ENCODE measurements at places on chromosomes 4 and X. TPM values are rescaled to one million over a fixed set of nuclear protein-coding genes. Genes with fewer than 3 reads are reported as not detected.

DNA sequence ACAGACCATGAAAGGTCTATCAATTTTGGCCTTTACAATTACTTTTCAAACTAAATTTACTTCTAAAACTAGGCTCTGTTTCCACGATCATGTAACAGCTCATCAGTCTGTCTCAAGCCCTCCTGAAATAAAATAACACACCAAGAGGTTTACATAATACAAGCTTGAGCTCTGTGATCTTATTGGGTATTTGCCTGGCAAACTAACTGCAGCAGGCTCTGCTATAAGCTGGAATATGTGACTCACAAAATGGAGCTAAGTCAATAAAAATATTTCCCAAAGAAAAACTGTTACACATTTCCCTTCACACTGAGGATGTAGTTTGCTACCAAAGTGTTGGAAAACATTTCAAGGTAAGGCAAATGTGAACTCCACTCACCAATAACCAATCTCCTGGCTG lies 94.7 kb upstream of the GPM6B start:
- H3K27me3 ChIP-seq, result no peaks in the 10 kb centered on the region
- DNase-seq, result no peak
- no peak overlapping the region for H3K4me3 ChIP-seq

GRCh38 chrX:5117816-5118215 lies 1110.9 kb downstream of the NLGN4X start:
- no peak for DNase-seq
- H3K4me3 ChIP-seq, result no peak overlapping the region
- H3K27me3 ChIP-seq, result no peaks in the 10 kb centered on the region

DNA sequence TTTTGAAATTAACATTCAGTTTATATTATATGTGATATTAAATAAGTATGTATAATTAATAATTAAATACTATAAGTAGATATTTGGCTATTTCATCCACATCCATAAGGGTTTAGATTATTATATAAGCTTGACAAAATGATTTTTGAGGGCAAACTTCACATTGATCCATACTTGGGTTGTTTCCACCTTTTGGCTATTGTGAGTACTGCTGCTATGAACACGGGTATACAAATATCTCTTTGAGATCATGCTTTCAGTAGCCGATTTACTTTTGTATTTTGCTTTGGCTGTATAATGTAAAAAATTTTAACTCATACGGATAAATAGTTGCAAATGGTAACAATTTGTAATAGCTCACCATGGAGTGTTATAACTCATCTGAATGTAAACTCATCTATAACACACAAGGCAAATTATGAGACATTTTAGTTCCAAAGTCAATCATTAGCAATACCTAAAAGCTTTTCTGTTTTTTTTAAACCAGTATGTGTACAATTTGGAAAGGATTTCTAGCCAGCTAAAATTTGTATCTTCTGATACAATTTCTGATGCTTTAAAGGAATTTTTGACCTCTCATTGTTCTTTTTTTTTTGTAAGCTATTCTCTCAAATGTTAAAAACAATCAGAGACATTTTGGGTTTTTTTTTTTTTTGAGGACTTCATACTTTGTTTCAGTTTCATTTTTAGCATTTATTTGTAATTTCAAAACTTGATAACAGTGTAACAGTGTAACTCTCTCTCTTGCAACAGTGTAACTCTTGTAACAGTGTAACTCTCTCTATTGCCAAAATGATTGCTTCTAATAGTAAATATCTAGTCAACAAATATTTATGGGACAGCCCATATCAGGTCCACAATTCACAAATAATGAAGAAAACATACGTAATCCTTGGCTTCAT lies 51.8 kb upstream of the ARX start:
- DNase-seq, result no peak
- peaks cover 5% of the 10 kb centered on the region for H3K4me1 ChIP-seq
- no peaks in the 10 kb centered on the region for H3K36me3 ChIP-seq
- H3K4me3 ChIP-seq, result peak overlapping the region; percentile 12
- no peaks in the 10 kb centered on the region for H3K27me3 ChIP-seq

GRCh38 chr4:80386281-80386886 lies 50.9 kb downstream of the CFAP299 start:
- H3K27ac ChIP-seq, result no peak overlapping the region
- no peaks in the 10 kb centered on the region for H3K36me3 ChIP-seq
- no peak for DNase-seq
- no peak overlapping the region for H3K4me3 ChIP-seq

- no peak overlapping the region for H3K27ac ChIP-seq
- no peaks in the 10 kb centered on the region for H3K27me3 ChIP-seq
- H3K4me1 ChIP-seq, result no peaks in the 10 kb centered on the region
- DNase-seq, result no peak
Measured at GRCh38 chrX:2640436-2641150, 50.5 kb upstream of the CD99 start.

DNA sequence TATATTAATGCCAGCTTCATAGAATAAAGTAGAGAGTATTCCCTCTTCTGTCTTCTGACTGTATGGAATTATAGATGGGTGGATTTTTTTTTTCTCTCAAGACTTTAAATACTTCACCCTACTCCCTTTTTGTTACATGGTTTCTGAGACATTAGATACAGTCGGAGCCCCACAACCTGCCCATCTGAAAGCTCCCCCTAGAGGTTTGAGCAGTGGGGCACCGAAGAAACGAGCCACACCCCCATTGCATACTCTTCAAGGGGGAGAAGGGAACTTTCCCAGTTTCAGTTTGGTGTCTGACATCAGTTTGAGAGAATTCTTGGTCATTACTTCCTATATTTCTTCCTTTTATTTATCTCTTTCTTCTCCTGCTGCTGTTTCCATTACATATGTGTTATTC lies 437.6 kb upstream of the AGA start:
- H3K27me3 ChIP-seq, result no peaks in the 10 kb centered on the region
- DNase-seq, result no peak
- no peaks in the 10 kb centered on the region for H3K4me1 ChIP-seq
- no peaks in the 10 kb centered on the region for H3K36me3 ChIP-seq

- no peaks in the 10 kb centered on the region for H3K4me1 ChIP-seq
- DNase-seq, result no peak
- H3K4me3 ChIP-seq, result no peak overlapping the region
- no peaks in the 10 kb centered on the region for H3K27me3 ChIP-seq
Measured at GRCh38 chr4:41120297-41121217, 93.8 kb downstream of the APBB2 start.

- DNase-seq, result no peak
- H3K4me1 ChIP-seq, result no peaks in the 10 kb centered on the region
- no peaks in the 10 kb centered on the region for H3K36me3 ChIP-seq
- H3K4me3 ChIP-seq, result no peak overlapping the region
- no peak overlapping the region for H3K27ac ChIP-seq
Measured at GRCh38 chr4:25450491-25450901, 73.4 kb downstream of the ANAPC4 start.

DNA sequence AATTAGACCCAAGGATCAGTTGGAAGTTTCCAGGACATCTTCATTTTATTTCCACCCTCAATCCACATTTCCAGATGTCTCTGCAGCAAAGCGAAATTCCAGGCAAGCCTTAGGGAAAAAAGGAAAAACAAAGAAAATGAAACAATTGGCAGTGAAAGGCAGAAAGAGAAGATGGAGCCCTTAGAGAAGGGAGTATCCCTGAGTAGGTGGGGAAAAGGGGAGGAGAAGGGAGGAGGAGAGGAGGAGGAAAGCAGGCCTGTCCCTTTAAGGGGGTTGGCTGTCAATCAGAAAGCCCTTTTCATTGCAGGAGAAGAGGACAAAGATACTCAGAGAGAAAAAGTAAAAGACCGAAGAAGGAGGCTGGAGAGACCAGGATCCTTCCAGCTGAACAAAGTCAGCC lies at the start of gene PLP1:
Gene PLP1 (plus strand): TSS at position 295 of the 400 bp plus-strand sequence. CDS start 156 bp downstream, outside the sequence.
- H3K36me3 ChIP-seq, result no peaks in the 10 kb centered on the region
- H3K27ac ChIP-seq, result no peak within 1 kb of the TSS
- H3K4me3 ChIP-seq, result no peak within 1 kb of the TSS
- no peak for DNase-seq
- H3K27me3 ChIP-seq, result no peaks in the 10 kb centered on the region

GRCh38 chrX:51975811-51976210 lies 82.4 kb downstream of the MAGED1 start:
- H3K4me1 ChIP-seq, result no peaks in the 10 kb centered on the region
- H3K27me3 ChIP-seq, result no peaks in the 10 kb centered on the region
- DNase-seq, result no peak
- no peaks in the 10 kb centered on the region for H3K36me3 ChIP-seq
- H3K27ac ChIP-seq, result no peak overlapping the region

DNA sequence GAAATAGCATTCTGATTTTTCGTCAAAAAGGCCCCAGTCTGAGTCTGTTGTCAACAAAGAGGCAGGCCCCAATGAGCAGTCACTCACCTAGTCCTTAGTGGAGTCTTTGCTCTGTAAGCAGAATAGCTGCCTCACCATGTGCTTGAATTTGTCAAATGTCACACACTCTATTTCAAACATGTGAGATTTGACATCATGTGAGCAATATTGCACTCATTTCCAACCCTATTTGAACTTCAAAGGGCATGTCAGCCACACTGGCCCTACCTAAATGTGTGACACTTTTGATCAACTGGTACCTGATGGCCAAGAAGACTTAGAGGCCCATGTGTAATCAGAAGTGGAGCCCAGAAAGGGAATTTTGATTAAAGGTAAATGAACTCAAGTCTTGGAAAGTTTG lies 59.4 kb upstream of the PLAC1 start:
- H3K27ac ChIP-seq, result no peak overlapping the region
- peaks cover 5% of the 10 kb centered on the region for H3K4me1 ChIP-seq
- no peak for DNase-seq
- H3K4me3 ChIP-seq, result no peak overlapping the region
- no peaks in the 10 kb centered on the region for H3K36me3 ChIP-seq

DNA sequence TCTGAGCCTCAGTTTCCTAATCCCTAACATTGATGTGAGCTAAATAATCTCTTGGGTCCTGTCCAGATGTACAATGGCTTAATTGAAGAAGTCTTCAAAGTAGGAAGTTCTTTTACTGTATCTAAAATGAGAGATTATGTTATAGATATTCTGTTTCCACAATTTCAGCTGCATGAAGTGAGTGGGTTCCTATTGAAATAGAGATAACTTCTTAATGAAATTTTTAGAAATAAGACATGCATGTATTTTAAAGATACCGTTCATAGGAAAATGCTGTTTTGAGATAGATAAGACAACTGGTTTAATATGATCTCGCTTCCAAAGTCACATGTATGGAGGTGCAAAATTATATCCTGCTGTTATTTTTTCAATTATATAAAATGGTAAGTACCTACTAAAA lies 71.9 kb downstream of the CLDN22 start:
- DNase-seq, result no peak
- no peak overlapping the region for H3K4me3 ChIP-seq
- H3K27me3 ChIP-seq, result no peaks in the 10 kb centered on the region
- no peaks in the 10 kb centered on the region for H3K4me1 ChIP-seq
- no peak overlapping the region for H3K27ac ChIP-seq

DNA sequence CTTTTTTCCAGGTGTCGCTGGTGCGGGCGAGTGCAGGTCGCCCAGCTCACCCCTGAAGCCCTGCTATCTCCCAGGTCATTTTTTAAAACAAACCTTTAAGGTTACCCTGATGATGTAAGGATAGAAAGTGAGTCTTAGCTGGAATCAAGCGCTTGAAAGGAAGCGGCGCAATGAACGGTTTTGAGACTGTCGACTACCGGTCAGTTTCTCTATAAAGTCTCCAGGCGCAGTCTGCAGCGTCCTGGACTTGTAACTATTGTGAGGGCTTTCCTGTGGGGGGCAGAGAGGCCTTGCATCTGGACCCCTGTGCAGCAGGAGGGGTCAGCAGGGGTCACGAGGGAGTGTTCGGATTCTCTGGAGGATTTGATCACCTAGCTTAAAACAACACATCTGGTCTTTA lies 1.6 kb downstream of the KIT start:
- no peak overlapping the region for H3K27ac ChIP-seq
- DNase-seq, result no peak
- H3K27me3 ChIP-seq, result peaks cover 35% of the 10 kb centered on the region
- peak overlapping the region; percentile 43 for H3K4me3 ChIP-seq
- no peaks in the 10 kb centered on the region for H3K36me3 ChIP-seq

CDS1 gene
- total RNA-seq, result 0.89 TPM

ADAMTS3 gene
- not detected for total RNA-seq

OTOP1 gene
- total RNA-seq, result not detected

SSX3 gene
- not detected for total RNA-seq

GAGE12H gene
- total RNA-seq, result not detected

ARHGAP6 gene
- total RNA-seq, result not detected

TCEAL6 gene
- not detected for total RNA-seq
